Activated naive CD4-positive, alpha-beta T cell treated with anti-CD3 and anti-CD28 coated beads for 36 hours (primary cell): ENCODE measurements at places on chromosomes 7 and 10.

DNA sequence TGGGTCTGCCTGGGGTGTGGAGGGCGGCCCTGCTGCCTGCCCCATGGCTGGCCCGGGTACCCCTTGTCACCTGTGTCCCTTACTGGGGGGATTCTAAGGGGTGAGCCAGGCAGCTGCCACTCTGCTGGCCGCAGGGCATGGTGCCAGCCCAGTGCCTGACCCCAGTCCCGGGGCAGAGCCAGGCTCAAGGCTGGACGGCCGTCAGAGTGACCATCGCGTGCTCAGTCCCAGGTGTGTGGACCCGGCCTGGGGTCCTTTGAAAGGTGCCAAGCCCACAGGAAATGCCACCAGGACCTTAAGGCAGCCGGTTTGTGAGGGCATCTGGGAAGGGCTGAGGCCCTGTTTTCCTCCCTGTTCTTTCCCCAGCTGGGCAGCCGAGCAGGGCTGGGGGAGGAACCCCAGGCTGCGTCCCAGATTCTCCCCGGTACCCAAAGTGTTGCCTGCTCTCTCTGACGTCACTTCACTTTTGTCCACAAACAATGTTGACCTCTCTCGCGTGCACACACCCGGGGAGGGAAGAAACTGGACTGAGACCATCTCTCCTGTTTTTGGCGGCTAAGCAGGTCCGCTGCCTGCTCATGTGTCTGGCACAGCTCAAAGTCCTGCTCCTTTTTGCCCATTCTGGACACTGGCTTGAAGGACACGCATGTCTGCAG lies 37.6 kb downstream of the PAPOLB start:
- no peak for DNase-seq

DNA sequence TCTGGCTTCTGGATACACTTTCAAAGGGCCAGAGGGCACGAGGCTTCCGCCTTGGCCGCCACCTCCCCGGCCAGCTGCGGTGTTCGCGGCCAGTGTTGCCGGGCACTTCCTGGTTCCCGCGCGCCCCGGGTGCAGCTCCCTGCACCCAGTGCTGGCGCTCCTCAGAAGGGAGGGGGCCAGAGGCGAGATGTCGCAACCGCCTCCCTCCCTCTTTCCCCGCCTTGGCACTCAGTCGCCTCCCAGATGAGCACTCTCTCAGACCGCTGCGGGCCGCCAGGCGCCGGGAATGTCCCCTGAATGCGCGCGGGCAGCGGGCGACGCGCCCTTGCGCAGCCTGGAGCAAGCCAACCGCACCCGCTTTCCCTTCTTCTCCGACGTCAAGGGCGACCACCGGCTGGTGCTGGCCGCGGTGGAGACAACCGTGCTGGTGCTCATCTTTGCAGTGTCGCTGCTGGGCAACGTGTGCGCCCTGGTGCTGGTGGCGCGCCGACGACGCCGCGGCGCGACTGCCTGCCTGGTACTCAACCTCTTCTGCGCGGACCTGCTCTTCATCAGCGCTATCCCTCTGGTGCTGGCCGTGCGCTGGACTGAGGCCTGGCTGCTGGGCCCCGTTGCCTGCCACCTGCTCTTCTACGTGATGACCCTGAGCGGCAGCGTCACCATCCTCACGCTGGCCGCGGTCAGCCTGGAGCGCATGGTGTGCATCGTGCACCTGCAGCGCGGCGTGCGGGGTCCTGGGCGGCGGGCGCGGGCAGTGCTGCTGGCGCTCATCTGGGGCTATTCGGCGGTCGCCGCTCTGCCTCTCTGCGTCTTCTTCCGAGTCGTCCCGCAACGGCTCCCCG lies at the start of gene FFAR4:
FFAR4 (plus strand) TSS at position 231 of the 842 bp plus-strand sequence; CDS start at position 287, 56 bp downstream.
- no peak for DNase-seq

GRCh38 chr10:43057231-43057711 lies 19.6 kb upstream of the RET start:
- no peak for DNase-seq

DNA sequence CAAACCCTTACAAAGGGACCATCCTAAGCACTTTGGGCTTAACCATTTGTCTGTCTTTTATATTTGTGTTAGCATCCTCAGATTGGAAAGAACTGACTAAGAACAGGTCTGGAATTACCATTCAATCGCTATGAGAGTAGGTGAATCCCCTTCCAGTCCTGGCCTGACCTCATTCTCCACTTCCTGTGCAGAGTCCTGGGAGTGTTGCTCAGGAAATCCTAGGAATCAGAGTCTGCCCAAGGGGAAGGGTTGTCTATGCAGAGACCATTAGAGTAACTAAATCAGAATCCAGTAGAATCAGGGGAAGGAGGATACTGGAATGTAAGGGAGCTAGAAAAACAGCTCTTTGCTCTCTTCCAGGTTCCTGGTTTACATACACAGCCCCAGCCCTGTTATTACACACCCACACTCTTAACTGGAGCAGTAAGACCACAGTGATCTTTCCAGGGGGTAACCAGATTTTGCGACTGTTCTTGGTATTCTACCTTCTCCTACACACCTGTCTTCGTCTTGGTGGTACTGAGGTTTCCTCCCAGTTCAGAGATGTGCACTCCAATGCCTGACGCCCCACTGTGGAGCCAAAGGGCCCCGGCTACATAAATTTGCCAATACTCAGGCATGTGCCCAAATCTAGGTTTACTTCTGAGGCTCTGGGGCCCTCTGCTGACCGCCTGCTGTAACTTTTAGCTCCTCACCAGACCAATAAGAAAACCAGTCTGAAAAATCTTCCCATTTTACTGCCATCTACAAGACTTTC lies 103.7 kb downstream of the RNF216 start:
- peak; percentile 74 for DNase-seq

- no peak for DNase-seq
Measured at GRCh38 chr10:88687853-88688467, 18.1 kb upstream of the LIPK start.

DNA sequence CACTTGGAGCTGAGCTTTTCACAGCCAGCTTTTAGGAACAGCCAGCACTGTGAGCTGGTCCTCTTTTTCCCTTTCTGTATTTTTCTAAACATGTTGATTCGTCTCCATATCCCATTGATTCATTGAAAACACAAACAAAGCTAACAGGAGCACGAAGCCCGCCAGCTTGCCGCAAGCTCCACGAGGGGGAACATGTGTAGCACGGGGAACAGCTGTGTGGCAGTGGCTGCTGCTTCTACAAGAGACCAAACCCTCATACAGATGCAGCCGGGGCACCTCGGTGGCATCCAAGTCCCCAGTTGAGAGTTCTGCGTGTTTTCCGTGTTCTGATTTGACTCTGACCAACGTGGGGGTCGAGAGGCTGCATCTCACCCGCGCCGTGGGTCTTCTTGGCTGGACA lies 80.8 kb upstream of the SH2B2 start:
- DNase-seq = no peak

DNA sequence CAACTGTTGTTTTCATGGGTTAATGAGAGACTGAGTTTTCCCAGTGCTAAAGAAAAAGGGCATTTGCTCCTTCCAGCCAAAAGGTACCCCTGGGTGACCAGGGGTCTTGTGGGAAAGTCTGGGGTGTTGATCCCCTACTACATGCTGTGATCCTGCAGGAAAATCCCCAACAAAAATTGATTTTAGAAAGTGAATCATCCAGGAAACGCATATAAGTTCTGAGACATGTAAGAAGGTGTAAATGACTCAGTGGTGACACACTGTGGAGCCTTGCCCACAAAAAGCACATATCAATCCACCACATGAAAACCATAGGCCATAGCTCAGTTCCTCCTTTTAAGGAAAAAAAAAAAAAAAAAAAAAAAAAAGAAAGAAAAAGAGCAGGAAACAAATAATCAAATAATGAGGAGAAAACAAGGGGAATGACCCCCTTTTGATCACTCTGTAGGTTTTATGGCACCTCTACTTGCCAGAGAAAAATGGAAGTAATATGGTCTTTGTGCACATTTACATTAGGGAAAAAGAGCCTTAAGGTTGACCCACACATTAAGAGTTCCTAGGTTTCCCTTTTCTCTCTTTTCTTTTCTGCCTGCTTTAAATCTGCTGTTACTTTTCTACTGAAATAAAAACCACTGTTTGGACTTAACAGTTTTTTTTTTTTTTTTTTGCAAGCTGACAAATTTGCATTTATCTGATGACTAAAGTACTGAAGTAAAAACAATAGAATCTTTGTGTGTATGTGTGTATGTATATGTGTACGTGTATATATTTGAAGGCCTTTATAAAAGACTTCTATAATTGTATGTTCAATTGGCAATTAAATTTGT lies 386.0 kb downstream of the KIF20B start:
- DNase-seq = peak; percentile 35
